ENCODE measurements at places on chromosomes 11 and 22.

- no peak for DNase-seq
Observed at GRCh38 chr11:95144313-95145235, 54.9 kb downstream of the ENDOD1 start.

GRCh38 chr11:7570241-7570640, 56.4 kb downstream of the PPFIBP2 start:
- DNase-seq: no peak

- DNase-seq: no peak
Observed at GRCh38 chr11:68989936-68990606, 9.3 kb upstream of the MRGPRD start.

DNA sequence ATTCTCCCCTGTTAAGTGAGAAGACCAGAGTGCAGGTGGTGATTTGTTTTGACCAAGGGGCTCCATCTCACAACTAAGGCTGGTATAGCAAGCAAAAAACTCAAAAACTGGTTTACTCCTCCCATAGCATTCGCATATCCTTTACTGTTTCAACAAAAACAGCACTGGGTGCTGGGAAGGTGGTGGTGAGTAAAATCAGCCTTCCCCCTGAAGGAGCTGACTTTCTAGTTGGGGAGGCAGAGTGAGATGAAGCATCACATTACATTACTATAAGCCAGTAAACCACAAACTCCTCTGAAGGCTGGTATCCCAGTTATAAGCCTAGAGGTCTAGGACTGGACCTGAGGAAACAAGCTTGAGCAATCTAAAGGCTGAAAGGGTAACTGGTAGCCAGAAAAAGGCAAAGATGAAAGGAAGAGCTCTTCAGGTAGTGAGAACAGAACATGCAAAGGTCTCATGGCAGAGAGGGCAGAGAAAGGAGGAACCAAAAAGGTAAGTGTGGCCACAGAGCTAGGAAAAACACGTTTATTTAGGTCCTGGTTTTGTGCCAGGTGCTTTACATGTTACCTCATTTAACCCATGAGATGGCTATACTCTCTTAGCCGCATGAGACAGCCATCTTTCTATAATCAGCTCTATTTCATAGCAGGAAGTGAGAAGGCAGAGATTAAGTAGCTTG, 22.3 kb downstream of the TMEM123 start:
- no peak for DNase-seq

- DNase-seq: no peak
Observed at GRCh38 chr11:46684367-46684766, 16.1 kb downstream of the ARHGAP1 start.

GRCh38 chr11:93858121-93858775, 7.8 kb upstream of the VSTM5 start:
- DNase-seq: no peak

- DNase-seq: no peak
Observed at GRCh38 chr11:47410370-47411264, 2.2 kb downstream of the SLC39A13 start.

DNA sequence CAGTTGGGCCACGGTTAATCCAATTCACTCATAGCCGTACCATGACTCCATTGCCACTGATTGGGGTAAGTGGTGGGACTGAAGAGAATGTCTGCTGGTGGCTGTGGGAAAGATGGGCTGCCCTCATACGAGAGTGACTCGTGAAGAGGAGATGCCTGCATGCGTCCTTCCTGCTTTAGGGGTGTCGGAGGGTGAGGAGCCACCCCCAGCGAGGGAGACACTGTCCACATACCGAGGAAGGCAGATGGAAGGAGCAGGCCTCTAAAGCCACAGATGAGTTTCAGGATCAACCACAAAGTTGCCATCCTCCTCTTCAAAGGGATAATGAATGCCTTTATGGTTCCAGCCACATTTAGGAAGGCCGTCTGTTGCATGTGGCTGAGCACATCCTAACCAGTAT, 83.2 kb downstream of the GRIK4 start:
- DNase-seq: no peak

DNA sequence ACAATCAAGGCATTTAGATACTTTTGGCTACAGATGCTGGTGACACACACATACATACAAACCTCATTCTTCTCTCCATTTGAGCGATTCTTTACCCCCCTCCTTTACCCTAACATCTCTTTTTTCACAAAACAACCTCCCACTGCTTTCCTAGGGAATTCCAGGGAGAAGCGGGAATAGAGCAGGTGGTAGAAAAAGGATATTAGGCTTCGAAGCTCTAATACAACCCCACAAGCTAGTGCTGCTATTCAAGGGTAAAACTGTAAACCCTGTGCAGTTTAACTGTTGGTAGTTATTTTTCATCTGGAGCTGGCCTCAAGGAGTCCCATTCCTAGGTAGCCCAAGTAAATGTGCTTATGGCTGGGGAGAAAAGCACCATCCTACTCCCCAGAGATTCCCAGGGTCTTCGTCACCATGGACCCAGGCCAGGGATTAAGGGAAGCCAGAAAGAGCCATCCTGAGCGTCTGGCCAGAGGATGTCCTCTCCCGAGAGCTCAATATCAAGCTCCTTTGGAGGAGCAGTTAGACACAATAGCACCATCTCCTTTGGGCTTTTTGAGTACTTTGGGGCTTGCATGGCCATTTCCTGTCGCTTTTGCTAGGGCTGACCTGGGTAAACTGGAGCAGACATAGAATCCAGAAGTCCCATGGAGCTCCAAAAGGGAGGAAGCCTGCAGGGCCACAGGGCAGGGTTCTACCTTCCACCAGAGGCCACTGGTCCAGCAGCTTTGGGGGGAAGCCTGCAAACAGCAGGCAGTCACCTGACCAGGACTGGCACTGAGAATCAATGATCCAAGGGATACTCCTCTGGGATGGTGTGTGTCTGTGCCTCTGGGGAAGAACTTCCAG, 3.1 kb downstream of the MAML2 start:
- no peak for DNase-seq

Measured in stimulated activated CD4-positive, alpha-beta T cell treated with anti-CD3 and anti-CD28 coated beads, TNF-alpha, amount 100 ng/mL, for 24 hours (primary cell).